ENCODE measurements at places on chromosomes 5 and 9.

- DNase-seq = no peak
Measured at GRCh38 chr5:145465474-145466263, 369.5 kb downstream of the PRELID2 start.

DNA sequence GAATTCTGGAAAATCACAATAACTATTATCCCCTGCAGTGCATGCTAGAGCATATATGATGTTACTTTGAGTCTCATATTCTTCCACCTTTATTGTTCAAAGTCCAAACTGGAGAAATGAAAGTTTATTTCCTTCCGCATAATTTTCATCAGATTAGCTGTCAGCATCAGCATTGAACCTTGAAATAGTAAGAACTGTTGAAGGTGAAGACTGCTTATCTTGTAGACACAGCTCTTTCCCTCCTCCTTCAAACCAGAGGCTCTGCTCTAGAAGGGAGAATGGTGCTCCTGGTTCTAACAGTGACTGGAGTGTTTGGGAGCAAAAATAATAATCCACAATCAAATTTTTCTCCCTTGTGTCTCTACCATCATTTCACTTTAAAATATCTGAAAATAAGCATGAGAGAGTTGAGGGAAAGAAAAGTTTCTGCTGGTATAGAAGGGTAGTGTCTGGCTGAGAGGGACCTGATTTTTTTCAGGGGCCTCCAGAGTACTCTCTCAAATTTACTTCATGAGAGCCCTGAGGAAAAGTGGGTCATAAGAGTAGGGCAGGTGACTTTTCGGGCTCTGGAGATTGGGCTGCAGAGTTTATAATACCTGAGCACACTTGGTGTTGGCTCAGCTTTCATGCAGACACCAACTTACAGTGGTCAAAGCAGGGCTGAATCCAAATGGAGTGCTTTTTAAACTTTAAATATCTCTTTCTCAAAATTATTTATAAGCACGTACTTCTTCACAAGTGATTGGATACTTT is 170.4 kb downstream of the ZDHHC21 start:
- no peak for DNase-seq

- no peak for DNase-seq
Measured at GRCh38 chr5:10576121-10576789, 12.4 kb downstream of the ANKRD33B start.

DNA sequence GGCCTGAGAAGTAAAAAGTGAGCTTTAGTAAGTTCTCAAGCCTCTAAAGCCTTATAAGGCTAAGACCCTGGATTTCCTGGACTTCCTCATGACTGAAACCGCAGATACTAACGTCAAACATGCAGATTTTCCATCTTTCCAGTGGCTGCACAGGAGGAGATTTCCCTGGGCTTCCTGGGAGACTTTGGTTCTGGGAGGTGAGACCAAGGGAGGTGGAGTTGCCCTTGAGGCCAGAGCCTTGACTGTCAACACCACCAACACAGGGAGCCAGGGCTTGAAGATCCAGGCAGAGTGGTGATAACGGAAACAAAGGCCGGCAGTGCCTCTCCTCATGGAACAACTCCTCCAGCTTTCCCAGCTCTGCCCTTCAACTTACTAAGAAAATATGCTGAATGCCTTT is 144.7 kb upstream of the LRRTM2 start:
- DNase-seq = no peak

Measured in NCI-H510A (cell line).